Uterine smooth muscle cell (primary cell): ENCODE measurements at places on chromosomes 11 and 22. TPM values are rescaled to one million over a fixed set of nuclear protein-coding genes. Genes with fewer than 3 reads are reported as not detected.

CDHR5 gene
- not detected in 2 replicates for total RNA-seq

LIF gene
- 16.5 and 23.8 TPM in 2 replicates for total RNA-seq

NLRP10 gene
- 4.0 and 10.7 TPM in 2 replicates for total RNA-seq

KCNE3 gene
- 0.22 and 5.2 TPM in 2 replicates for total RNA-seq

MS4A1 gene
- not detected in 2 replicates for total RNA-seq

OR6A2 gene
- 0.37 and 0.55 TPM in 2 replicates for total RNA-seq

GAL3ST3 gene
- 0.12 TPM in 1 of 2 replicates, not detected in the other for total RNA-seq

TPST2 gene
- total RNA-seq = 18.3 and 29.2 TPM in 2 replicates

TNNI2 gene
- not detected in 2 replicates for total RNA-seq

ZFTA gene
- total RNA-seq = 17.5 and 18.5 TPM in 2 replicates

SLC5A1 gene
- total RNA-seq = not detected in 2 replicates

ART1 gene
- not detected in 2 replicates for total RNA-seq
